ENCODE measurements at places on chromosomes 7 and 10.

- no peak for DNase-seq
Measured at GRCh38 chr10:48805411-48805810, 120.7 kb downstream of the WDFY4 start.

DNA sequence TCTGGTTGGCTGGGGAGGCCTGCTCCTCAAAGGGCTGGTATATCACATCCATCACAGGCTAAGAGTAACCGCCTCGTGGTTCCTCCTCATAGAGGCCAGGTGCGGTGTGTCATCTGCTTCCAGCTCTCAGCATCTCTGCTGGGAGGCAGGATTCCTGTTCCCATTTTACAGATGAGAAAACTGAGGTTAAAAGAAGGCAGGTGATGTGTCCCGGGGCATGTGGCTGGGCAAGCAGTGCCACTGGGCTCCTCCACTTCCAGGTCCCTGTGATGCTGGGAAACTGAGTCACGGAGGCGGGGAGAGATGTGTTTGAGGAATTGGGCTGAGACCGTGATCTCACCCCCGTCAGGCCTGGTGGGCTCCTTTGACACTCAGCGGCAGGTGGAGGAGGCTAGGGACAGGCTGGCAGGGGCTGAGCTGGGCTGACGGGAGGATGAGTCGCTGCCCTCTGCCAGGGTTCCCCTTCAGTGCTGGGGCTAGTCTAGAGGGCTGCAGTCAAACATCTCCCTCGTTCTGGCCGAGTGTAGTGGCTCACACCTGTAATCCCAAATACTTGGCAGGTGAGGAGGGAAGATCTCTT lies 9.4 kb downstream of the ARPC1B start:
- no peak for DNase-seq

DNA sequence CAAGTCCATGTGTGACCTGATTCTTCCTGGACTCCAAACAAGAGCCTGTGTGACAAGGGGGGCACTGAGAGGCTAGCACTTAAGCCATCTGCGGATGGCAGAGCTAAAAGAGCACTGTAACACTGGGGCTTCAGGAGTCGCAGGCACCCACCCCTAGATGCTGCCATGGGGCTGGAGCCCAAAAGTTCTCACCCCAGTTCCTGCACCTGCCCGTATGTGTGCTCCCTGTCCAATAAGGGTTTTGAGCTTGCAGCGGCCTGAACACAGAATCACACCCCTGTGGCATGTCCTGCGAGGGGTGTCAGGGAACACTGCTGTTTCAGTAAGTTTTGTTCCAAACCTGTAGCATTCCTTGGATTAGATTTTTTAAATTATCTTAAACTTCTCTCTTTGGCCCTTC lies 53.2 kb upstream of the GPR37 start:
- DNase-seq, result no peak

- DNase-seq, result no peak
Measured at GRCh38 chr10:112353046-112353445, 20.9 kb upstream of the ACSL5 start.

- no peak for DNase-seq
Measured at GRCh38 chr10:95245425-95246055, 45.3 kb downstream of the PDLIM1 start.

GRCh38 chr10:48468130-48468790 lies 136.6 kb downstream of the ARHGAP22 start:
- no peak for DNase-seq

DNA sequence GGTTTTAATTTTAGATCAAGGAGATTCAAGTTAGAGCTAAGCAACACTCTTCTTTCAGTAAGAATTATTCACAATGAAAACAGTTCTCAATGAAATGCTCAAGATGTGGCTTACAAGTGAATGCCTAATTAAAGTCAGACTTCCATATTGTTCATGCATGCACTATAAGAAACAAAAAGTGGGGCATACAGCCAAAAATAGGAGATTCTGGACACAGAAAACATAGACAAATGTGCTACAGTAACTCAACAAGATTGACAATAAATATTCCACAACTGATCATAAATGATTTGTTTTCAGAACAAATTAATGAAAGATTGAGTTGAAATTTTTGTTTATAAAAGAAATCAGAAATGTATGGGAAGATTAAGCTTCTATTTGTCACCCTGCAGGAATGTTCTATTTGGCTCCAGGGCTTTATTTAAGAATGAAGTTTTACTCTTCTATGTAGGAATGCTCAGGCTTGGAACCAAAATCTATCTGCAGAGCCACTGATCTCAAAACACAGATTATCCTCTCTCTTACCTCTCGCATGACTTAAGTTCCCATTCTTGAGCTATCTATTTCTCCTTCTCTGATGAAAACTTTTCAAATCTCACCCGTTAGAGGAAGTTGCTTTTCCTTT lies 89.0 kb upstream of the PIP4K2A start:
- no peak for DNase-seq

Measured in NCI-H510A treated with DMSO at 0.1 percent for 48 hours (cell line).